Kasumi-1 (cell line): ENCODE measurements at places on chromosomes 12 and 14.

- no peak for DNase-seq
Measured at GRCh38 chr12:123126294-123127181, 24.4 kb downstream of the PITPNM2 start.

DNA sequence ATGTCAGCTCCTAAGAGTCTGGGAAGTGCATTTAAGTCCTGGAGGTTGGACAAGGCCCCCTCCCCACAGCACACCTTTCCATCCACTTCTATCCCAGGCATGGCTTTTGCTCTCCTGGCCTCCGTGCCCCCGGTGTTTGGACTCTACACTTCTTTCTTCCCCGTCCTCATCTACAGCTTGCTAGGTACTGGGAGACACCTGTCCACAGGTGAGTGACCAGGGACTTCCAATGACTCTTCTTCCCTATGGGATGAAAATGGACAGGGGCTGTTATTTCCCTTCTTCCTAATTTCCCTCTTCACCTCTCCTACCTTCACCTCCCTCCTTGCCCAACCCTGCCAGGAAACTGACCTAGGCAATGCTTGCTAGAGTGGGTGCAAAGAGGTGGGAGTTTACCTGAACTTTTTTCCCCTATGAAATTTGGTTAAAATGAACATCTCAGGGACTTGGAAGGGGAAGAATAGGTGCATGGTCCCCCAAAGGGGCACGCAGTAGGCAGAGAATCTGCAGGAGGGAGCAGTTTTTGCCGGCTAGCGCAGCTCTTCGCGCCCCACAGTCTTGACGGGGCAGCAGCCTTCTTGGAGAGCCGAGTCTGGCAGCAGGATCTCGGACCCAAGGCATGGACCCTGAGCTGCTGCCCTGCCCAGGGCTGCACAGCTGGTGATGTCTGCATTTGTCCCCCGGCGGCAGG is 9.2 kb downstream of the ARHGEF25 start:
- no peak for DNase-seq

GRCh38 chr12:89064151-89064550 is 288.1 kb downstream of the DUSP6 start:
- DNase-seq, result no peak

DNA sequence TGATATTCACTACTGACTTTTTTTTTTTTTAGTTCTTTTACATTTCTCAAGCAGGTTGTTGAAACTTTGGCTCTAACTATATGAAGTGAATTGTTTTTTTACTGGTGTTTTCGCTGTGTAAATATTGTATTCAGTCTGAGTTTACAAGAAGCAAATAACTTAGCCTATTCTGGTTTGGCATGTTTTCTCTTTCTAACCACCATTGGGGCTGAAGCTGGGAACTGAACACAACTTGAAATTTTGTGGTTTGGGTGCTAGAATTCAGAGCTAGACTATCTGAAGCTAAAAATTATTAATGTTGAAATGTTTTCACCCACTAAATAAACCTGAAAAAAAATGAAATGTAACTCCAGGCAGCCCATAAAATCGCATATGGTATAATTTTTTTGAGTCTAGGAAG is 37.2 kb downstream of the RAD51B start:
- DNase-seq, result no peak

- no peak for DNase-seq
Measured at GRCh38 chr14:84209031-84209430, 1320.9 kb upstream of the FLRT2 start.

DNA sequence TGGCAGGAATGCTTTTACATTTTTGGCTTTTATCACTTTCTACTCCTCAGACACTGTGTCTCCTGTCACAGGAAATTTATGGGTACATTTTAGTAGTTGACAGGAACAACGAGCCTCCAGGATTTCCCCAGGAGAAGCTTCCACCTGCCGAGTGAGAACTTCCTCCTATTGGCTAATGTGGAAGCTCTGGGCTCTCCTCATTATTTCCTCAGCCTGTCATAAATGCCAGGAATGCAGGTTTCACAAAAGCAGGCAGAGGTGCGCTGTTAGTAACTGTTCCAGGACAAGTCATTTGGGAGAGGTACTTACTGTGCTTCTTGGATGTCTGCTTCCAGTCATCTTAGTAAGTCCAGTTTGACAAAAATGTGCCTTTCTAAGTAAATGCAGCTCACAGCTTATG is 19.1 kb upstream of the DCP1B start:
- no peak for DNase-seq

GRCh38 chr12:64730588-64730969 is 28.6 kb downstream of the GNS start:
- no peak for DNase-seq

- peak; percentile 61 for DNase-seq
Measured at GRCh38 chr12:43444940-43445564, 107.0 kb downstream of the ADAMTS20 start.

DNA sequence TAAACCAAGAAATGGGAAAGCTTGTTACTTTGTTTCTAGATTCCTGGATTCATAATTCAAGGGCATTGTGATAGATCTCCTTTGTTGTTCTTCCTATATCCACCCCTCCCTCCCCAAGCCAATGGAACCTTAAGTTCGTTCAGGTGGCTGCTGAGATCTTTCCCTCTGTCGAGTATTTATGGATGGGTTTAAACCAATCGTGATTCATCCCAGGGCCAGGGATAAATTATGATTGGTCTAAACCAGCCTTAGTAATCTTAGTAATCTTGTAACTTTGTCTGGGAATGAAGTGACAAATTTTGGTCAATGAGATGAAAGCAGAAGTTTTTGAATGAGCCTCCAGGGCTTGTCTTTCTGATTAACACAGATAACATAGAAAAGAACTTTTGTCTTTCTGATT is 56.1 kb upstream of the PCED1B start:
- no peak for DNase-seq

- no peak for DNase-seq
Measured at GRCh38 chr12:50676756-50677155, 87.1 kb upstream of the ATF1 start.

GRCh38 chr12:67539946-67540345 is 108.6 kb upstream of the DYRK2 start:
- no peak for DNase-seq

DNA sequence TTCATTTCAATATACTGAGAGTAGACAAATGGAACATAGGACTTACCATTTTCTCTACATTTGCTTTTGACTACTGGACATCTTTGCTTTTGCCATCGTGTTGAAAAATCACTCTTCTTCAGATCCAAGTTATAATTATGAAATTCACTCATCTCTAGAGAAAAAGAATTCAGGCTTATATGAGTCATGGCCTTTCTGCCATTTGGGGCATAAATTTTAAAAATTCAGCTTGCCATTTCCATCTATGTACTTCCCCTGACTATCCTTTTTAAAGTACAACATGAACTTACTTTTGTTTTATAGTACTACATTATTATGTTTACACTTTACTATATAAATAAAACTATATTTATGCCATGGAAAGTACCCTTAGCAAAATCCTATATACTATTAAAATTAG is 3.0 kb downstream of the KLRK1 start:
- no peak for DNase-seq

GRCh38 chr12:16636435-16637055 is 30.6 kb upstream of the LMO3 start:
- DNase-seq, result no peak

- no peak for DNase-seq
Measured at GRCh38 chr12:77102691-77103090, 37.3 kb upstream of the E2F7 start.

DNA sequence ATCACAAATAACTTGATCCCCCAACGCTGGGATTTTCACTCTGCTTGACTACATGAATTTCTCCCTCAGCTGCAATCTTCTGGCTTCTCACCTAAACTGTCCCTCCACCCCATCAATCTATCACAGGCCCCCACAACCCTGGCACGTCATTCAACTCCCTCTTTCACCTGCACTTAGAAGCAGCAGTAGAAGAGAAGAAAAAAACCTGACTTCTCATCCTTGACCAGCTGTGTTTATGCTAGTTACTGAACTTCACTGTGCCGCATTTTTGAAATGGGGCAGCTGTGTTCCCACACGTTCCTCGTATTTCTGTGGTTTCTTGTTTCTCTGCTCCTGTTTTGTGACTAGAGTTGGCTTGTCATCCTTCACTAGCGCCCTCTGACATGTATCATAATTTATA is 35.0 kb downstream of the ITPR2 start:
- DNase-seq, result no peak

DNA sequence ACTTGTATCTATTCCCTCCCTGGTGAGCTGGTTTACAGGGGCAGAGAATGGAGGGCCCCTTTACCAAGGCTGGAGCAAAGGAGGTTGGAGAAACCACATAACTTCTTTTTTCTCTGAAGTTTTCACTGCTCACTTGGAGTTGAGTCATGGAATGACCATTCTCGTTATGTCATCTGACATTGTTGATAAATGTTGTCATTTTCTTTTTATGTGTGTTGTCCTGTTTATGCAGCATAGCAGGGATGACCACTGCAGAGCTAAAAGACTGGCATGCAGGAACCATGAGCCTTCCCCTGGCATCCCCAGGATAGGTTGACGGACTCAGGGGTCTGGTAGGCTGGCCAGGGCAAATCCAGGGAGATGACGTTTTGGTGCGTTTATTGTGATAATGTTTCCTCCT is 256.8 kb upstream of the DDHD1 start:
- DNase-seq, result no peak

DNA sequence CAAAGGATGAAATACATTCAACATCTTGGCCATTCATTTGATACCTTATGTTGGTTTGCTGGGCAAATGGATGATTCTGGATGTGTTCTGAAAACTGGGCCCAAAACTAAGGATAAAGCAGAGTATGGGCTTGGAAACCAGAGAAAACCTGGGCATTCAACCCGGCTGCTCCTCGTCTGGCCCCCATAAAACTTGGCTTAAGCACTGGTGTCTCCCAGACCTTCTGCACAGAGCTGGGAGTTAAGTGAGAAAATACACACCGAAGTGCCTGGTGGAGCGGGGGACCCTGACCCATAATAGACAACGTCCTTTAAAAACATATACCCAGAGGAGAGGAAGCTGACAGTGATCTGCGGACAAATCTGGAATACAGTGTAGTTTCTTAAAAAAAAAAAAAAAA is 112.5 kb downstream of the FOXN3 start:
- no peak for DNase-seq

GRCh38 chr12:82803201-82803600 is 116.5 kb downstream of the TMTC2 start:
- DNase-seq, result no peak

DNA sequence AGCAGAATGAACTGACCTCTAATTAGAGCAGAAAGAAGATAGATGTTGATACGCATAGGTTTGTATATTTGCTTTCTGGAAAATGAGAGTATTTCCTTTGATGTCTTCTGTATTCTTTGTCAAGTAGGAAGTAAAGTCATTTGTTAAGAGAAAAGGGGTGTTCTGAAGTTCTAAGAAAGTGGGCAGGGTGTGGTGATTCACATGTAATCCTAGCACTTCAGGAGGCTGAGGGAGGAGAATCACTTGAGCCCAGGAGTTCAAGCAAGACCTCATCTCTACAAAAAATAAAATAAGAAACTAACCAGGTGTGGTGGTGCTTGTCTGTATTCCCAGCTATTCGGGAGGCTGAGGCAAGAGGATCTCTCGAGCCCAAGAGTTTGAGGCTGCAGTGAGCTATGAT is 2.8 kb downstream of the RHNO1 start:
- DNase-seq, result no peak

GRCh38 chr12:95882080-95882479 is 23.3 kb downstream of the SNRPF start:
- no peak for DNase-seq

DNA sequence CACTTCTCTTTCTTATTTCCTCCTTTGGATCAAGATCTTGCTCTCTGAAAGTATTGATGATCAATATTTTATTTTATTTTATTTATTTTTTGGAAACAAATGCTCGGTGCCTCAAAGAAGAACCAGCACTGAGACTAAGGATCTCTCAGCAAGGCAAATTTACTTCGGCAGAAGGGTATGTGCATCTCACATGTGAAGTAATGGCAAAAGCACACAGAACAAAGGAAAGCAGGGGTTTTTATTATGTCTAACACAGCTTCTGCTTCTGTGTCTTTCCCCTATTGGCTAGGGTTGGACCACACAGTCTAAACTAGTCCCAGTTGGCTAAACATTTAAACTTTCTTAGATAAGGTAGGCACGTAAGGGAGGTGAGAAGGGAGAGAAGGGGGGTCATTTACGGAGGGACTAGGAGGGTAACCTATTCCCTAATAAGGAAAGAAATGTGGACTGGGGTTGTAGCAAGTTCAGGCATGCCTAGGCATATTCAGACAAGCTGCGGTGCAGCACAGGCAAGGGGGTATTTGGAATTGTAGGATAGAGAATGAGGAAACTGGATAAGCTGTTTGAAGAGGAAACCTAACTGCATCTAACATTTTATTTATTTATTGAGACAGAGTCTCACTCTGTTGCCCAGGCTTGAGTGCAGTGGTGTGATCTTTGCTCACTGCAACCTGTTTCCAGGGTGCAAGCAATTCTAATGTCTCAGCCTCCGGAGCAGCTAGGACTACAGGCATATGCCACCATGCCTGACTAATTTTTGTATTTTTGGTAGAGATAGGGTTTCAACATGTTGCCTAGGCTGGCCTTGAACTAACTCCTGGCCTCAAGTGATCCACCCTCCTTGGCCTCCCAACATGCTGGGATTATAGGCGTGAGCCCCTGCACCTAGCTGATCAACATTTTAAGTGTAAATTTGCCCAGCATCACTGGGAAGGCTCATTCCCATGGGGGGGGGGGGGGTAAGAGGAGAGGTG is 90.0 kb upstream of the EIF5 start:
- DNase-seq, result no peak

- DNase-seq, result peak; percentile 28
Measured at GRCh38 chr12:75892731-75893408, 138.7 kb downstream of the PHLDA1 start.

DNA sequence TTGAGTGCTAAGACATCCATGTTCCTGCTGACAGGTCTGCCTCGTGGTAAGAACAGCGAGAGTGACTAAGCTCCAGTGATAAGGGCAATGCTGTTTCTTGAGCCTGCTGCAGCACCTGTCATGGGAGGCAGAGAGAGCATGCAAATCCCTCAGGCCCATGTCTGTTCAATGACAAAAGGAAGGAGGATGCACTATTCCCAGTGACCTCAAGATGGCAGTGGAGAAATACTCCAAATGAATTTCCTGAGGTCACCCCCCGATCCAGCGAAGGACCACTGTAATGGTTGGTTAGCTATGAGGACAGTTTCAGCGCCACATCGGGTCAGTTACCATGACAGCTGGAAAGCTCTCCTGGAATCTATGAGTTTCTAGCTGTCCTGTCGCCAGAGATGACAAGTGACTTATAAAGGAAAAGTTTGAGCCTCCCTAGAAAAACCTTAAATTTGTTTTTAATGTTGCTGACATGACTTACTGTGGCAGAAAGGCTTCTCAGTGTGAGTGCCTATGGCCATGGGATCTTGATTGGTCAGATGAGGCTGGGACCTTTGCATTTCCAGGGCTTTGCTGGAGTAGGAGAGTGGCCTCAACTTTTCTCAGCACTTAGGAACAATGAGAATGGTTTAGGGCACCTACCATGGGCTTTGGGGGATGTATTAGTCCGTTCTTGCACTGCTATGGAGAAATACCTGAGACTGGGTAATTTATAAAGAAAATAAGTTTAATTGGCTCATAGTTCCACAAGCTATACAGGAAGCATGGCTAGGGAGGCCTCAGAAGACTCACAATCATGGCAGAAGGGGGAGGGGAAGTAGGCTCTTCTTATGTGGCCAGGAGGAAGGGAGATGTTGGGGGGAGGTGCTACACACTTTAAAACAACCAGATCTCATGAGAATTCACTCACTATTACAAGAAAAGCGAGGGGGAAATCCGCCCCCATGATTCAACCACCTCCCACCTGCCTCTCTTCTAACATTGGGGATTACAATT is 88.0 kb upstream of the TMEM260 start:
- DNase-seq, result peak; percentile 76
